ENCODE measurements at places on chromosomes 1 and 21.

GRCh38 chr1:203026031-203026665, at the start of gene PPFIA4:
PPFIA4 (plus strand) TSS chr1:203026491; CDS start chr1:203039009, 12,518 bp downstream.
- DNase-seq: no peak

DNA sequence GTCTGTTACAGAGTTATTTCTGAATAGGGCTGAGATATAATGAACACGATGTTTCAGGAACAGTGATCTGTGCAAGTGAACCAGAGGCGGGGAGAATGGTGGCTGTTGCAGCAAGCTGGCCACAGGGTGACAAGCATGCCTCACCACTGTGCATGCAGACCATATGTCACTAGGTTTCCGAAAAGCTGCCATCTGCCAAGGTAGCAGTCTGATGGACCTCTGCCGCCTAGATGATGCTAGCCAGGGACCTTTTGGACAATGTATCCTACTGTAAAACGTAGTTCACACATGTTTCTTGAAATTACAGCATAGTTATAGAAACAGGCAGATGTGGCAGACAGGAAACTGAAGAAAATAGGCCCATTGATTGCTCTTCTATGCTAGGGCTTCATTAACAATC, 204.2 kb upstream of the RRP15 start:
- DNase-seq: no peak

- no peak for DNase-seq
Observed at GRCh38 chr1:107252271-107252670, 111.4 kb downstream of the NTNG1 start.

- DNase-seq: peak; percentile 31
Observed at GRCh38 chr1:41268154-41268770, 26.2 kb upstream of the SCMH1 start.

GRCh38 chr1:24266398-24266941, 52.7 kb upstream of the GRHL3 start:
- DNase-seq: peak; percentile 93

DNA sequence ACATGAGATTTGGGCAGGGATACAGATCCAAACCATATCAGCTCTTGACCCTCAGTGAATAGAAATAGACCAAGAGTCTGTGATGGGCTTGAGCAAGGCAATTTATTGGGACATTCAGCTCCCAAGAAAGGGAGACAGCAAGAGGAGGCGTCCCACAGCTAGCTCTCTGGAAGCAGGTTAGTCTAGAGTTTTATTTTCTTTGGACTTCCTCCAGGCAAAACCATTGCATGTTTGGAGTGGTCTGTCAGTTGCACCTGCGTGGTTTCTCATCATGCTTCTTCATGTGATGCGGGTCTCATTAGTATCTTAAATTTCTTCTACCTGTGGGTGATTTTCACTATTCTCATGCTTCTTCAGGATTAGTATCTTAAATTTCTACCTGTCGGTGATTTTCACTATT, 1530.6 kb downstream of the PLA2G4A start:
- no peak for DNase-seq

DNA sequence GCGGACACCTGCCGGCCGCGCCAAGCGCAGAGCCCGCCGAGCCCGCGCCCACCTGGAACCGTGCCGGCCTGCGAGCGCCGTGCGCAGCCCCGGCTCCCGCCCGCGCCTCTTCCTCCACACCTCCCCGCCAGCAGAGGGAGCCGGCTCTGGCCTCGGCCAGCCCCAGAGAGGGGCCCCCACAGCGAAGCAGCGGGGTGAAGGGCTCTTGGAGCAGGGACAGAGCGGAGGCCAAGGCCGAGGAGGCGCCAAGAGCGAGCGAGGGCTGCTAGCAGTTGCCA, 50.1 kb upstream of the KRTAP19-8 start:
- DNase-seq: no peak

GRCh38 chr1:94011129-94011528, 101.9 kb upstream of the GCLM start:
- no peak for DNase-seq

DNA sequence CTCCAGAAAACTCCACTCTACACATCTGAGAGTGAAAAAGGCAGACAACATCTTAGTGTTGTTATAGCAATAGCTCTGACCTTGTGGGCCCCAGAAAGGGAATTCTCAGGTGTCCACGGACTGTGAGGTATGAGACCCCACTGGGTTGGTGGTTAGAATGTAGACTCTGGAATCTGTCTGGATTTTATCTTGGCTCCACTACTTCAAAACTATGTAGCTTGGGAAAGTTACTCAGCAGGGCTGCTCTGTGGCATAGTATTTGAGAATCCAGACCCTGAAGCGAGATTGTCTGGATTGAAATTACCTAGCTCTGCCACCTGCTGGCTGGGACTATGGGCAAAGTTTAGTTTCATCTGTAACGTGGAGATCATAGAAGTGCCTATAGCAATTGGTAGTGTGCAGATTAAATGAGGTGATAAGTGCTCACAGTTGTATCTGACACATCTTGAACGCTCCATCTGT, 25.8 kb downstream of the PRDM2 start:
- no peak for DNase-seq

- no peak for DNase-seq
Observed at GRCh38 chr1:229603371-229604005, 22.4 kb downstream of the TAF5L start.

DNA sequence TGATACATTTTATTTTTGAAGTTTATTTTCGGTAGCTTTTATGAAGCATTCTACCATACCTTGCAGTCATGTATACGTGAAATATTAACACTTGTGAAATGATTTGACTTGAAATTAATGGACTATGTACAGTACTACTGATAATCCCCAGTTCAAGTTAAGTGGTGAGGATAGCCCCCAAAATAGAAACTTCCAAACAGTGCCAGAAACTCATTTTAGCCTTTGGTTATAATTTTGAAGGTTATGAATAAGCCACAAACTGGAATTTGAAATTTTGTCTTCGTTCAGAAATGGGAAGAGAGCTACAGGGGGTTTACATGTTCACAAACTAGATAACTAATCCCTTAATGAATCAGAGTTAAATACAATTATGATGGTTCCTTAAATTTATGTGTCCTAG, 1.5 kb upstream of the HNRNPU start:
- DNase-seq: no peak

DNA sequence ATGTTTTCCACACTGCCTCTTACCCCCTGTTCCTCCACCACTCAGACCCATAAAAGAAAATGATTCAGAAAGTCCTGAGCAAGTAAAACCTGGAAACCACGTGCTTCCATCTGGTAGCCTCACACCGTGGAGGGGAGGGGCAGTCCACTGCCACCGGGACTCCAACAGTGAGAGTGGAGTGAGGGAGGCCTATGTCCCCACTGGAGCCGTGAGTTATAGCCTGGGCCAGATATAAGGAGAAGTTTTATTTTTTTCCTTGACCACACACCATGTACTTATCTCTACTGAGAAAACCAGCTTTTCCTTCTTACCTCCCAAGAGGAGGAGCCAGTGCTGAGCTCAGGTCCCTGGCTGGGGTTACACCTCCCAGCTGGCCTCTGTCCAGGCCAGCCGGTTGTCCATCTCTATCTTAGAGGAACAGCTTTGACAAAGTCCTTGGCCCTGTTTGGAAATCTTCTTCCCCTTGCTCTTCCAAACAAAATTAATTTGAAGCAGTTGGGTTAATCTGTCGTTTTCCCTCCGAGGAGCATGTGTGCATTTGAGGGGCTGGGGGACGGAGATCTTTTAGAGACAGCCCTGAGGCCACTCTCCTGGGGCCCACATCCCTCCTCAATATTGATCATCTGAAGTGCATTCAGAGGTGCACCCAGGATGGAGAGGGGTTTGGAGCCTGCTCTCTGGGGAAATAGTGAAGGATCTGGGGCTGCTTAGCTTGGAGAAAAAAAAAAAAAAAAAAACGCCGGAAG, 49.1 kb upstream of the SERBP1 start:
- DNase-seq: no peak

- DNase-seq: no peak
Observed at GRCh38 chr21:31191553-31191952, 152.5 kb downstream of the TIAM1 start.

DNA sequence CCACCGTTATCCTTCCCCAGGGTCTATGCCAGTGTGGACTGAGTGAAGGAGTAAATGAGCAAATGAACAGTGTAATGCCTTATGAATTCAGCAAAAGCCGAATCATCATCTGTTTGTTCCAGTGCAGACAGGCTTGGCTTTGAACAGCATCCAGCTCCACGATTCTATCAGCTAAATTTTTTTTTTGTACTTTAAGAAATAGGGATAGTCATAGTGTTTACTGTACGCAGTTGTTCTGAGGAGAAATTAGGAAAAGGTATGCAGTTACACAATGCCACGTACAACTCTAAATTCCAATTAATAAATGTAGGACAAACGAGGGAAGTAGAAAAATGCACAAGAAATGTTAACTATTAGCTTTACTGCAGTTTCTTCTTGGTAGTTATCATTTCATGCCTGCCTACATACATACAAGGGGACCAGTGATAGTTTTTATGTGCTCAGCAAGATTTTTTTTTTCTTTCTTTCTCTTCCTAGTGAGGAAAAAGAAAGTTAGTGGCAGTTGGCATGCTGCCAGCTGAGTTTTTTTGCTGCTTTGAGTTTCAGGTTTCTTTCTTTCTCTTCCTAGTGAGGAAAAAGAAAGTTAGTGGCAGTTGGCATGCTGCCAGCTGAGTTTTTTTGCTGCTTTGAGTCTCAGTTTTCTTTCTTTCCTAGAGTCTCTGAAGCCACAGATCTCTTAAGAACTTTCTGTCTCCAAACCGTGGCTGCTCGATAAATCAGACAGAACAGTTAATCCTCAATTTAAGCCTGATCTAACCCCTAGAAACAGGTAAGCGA, at the start of gene IFI44L:
TSS of gene IFI44L (plus strand) at position 646 of the 777 bp plus-strand sequence. CDS start 7,468 bp downstream, outside the sequence.
- DNase-seq: no peak

GRCh38 chr1:68644504-68644903, 147.6 kb upstream of the DEPDC1 start:
- no peak for DNase-seq

DNA sequence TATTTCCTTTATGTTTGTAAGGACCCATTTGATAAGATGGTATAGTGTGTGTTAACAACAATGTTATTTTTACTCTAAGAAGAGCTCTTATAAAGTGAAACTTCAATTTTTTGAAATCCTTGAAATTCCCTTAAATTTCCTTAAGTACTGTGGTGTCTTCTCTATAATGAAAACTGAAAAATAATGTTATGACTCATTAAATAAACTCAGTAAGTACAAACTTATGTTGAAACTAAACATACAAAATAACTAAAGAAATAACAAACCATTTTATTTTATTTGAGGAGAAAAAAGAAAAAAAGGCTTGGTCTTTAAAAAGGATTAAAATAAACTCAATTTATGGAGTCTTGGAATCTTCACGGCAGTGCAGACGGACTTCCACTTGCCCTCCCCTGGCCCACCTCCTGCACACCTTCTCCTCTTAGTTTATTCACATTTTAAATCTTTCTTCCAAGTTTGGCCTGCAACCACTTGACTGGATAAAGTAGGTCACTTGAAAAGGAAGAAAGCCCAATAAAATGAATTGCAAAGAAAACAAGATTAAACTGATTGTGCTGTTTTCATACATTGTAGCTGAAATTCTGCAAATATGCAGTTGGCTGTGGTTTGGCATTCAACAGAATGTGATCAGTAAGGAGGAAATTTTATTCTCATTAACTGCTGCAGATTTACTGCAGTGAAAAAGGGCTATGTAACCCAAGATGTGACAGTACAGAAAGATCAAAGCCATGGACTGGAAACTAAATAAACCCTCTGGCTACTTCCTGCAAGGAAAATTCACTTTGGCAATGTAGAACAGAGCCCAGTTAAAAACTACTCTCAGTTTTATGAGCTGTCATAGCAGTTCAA, 48.5 kb upstream of the SCYL3 start:
- no peak for DNase-seq

DNA sequence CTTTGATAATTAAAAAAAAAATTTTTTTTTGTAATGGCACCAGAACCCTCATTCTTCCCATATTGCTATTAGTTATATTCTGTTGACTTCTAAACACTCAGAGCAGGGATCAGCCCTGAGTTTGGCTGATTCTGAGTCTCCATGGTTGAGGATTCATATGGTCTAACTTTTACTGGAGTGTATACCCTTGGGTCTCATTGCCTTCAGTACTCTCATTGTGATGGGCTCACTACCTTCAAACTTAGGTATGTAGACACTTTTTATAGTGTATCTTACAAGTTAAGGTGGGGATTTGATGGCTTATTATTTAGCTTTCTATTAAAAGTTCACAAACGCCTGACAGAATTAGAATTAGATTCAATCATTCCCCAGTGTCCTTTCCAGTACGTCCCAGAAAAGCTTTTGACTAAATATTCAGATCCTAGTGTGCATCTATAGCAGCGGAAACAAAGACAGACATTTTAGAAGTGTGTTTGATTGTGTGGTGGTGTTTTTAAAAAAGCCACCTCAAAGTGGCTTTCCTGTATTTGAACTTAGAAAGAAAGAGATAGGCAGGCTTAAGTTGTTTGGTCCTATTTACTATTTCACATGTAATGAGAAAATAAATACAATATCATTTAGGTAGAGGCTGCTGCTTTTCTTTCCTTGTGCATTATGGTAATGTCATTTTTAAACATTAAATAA, 1.4 kb downstream of the MACF1 start:
- DNase-seq: no peak

- no peak for DNase-seq
Observed at GRCh38 chr1:211781260-211781659, 49.3 kb downstream of the LPGAT1 start.

DNA sequence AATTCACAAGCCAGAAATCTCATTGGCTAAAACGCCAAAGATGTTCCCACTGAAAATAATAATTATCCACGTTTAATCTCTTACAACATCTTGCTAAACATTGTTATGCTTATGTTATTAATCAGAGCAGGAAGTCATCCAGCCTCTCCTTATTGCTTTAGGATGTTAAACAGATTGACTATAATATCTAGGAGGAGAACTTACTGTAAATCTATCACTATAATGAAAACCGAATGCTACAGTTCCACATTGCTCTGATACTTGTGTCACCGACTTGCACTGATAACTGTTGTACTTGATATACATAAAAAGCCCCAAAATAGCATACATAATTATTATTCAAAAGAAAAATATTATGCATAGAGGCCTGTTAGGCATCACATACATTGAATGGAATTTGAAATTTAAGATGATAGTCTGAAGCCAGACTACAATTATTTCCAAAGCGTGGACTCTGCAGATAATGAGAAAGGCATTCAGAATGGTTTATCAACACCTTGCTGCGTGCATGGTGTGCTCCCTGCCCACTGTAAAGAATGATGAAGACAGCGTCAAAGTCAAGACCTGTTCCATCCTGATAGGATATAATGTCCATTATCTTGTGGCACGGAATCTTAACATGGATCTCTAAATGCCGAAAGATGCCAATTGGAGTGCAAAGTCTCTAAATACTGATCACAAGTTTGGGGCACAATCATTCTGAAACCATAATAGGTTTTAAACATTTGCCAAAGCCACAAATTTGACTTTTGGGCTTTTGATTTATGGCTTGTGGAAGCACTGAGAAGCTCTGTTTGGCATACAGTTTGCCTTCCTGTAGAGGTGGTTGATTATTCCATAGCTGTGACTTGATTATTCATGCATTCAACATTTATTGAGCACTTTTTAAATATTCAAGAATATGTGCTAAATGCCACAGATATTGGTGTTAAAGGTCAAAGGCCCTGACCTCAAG, 71.3 kb downstream of the CRB1 start:
- no peak for DNase-seq

- no peak for DNase-seq
Observed at GRCh38 chr1:180241716-180242544, 11.9 kb downstream of the LHX4 start.

GRCh38 chr1:39130325-39130724, 74.2 kb upstream of the MACF1 start:
- no peak for DNase-seq

- DNase-seq: no peak
Observed at GRCh38 chr1:160020196-160020595, 11.6 kb downstream of the PIGM start.
